ENCODE measurements at places on chromosomes 7 and 10. TPM values are rescaled to one million over a fixed set of nuclear protein-coding genes. Genes with fewer than 3 reads are reported as not detected.

- DNase-seq = no peak
Observed at GRCh38 chr10:114694752-114695151, 36.7 kb upstream of the ABLIM1 start.

Gene RET
- under 0.01 TPM for total RNA-seq

DNA sequence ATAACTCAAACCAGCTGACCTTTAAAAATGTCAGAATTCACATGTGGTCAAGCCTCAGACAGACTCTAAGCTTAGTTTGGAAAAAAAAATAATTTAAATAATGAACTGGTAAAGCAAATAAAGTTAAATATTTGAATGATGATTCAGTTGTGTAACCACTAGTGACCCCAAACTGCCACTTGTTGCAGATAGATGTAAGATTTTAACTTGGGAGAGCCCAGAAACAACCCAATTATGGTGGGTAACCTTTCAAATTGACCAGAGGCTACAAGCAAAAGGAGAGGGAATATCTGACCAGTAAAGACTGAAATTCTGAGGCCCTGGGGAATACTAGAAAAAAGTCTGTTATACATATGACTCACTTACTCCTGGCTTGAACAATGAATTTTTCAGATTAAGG, 268.1 kb downstream of the HPSE2 start:
- no peak for DNase-seq

Gene ATG9B
- not detected for total RNA-seq

GRCh38 chr7:75983471-75984129, 10.8 kb downstream of the TMEM120A start:
- no peak for DNase-seq

Gene OR2A12
- total RNA-seq = not detected

Gene DNAJC12
- total RNA-seq = 3.9 TPM

Gene HABP2
- total RNA-seq = not detected

DNA sequence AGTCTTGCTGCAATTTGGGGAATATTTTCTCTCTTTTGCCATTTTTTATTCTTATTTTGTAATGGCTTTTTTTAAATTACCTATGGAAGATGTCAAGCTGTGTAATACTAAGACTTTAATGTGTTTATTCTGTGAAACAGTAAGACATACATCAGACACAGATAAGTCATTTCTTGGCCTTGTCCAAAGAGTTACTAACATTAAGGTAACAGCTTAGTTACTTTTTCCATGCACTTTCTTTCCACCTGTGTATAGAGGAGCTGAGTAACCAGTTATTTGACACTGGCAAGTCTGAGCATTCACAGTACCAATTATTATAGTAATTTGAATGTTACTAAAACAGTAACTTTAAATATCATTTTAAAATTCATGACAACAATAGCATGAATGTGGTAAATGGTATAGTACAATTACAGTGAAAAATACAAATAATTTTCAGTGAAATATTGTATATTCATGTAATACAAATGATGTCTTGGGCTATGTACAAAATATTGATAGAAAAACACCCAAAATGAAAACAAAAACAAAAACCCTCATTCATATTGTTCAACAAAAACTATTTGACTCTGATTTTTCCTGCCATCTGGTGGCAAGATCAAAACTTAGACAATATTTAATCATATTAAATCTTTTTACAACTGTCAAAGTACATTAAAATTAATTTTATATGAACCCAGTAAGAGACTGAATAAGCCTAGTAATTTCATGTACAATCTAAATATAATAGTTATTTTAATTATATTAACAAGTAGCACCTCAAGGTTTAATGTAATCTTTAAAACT, 259.8 kb upstream of the SEMA3A start:
- DNase-seq = peak; percentile 2

DNA sequence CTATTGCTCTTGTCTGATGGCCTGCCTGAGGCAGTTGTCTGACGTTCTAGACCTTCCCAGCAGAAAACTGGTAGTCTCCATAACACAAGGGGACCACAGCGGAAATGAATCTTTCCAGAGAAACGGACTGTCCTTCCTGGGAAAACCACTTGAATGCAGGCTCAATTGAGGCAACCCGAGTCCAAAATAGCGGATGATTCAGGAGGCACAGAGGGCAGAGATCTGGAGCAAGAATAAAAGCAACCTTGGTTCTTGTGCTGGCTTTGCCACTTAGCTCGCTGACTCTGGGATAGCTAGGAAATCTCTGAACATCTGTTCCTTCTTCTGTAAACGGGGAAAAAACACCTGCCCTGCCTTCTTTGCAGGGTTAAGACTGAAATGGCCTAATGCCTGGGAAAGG, 178.8 kb downstream of the NEURL1 start:
- DNase-seq = no peak

- peak; percentile 6 for DNase-seq
Observed at GRCh38 chr10:51224671-51225161, 150.4 kb downstream of the PRKG1 start.

DNA sequence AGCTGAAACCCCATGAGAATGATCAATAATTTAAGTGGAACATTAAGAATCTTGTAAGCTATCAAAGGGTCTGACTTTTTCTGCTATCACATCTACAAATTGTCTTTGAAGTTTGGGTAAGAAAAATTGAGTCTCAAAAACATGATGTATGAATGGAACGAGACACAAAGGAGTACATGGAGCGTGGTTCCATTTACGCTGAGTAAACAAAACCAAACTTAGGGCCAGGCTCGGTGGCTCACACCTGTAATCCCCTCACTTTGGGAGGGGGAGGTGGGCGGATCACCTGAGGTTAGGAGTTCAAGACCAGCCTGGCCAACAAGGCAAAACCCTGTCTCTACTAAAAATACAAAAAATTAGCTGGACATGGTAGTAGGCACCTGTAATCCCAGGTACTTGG, 24.3 kb downstream of the SMC3 start:
- DNase-seq = no peak

Gene GPRIN2
- total RNA-seq = not detected

GRCh38 chr10:92430103-92430502, 139.1 kb downstream of the MARCHF5 start:
- DNase-seq = no peak

GRCh38 chr7:99244939-99245338, 27.7 kb upstream of the MYH16 start:
- DNase-seq = peak; percentile 83

Gene NUTM2B
- 0.24 TPM for total RNA-seq

GRCh38 chr10:25017661-25018060, 1.2 kb downstream of the THNSL1 start:
- DNase-seq = no peak

- no peak for DNase-seq
Observed at GRCh38 chr7:158973440-158973839, 117.1 kb downstream of the DYNC2I1 start.

- peak; percentile 33 for DNase-seq
Observed at GRCh38 chr7:48424731-48425130, 253.5 kb downstream of the ABCA13 start.

DNA sequence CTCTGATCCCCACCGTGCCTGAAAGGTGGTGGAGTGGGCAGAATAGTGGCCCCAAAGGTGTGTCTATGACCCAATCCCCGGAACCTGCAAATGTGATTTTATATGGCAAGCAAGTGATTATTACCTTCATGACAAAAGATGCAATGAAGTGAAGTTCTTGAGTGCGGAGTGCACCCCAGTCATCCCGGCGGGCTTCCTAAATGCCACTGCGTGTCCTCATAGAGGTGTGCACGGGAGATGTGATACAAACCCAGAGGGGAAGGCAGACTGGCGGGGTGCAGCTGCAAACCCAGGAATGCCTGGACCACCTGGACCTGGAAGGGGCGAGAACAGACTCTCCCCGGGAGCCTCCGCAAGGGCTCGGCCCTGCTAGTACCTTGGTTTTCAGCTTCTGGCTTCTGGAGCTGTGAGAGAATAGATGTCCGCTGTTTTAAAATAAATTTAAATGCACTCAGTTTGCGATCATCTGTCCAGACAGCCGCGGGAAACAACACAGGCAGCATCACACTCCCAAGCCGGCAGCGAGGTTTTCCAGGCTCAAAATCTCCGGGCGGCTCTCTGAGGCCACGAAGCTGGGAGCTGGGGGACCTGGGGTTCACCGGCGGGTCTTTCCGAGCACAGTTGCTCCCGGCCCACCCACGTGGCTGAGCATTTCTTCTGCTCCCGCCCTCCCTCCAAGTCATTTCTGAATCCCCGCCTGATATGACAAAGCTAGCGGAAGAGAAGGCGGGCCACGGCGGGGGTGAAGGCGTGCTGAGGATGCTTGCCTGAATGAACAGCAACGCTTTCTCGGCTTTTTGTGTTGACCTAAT, 50.4 kb upstream of the EBF3 start:
- DNase-seq = no peak

GRCh38 chr7:139646566-139646965, 123.1 kb downstream of the CLEC2L start:
- DNase-seq = no peak

Gene PRF1
- not detected for total RNA-seq

GRCh38 chr10:80184291-80184690, 21.0 kb downstream of the ANXA11 start:
- DNase-seq = no peak

Gene OR2A42
- not detected for total RNA-seq

DNA sequence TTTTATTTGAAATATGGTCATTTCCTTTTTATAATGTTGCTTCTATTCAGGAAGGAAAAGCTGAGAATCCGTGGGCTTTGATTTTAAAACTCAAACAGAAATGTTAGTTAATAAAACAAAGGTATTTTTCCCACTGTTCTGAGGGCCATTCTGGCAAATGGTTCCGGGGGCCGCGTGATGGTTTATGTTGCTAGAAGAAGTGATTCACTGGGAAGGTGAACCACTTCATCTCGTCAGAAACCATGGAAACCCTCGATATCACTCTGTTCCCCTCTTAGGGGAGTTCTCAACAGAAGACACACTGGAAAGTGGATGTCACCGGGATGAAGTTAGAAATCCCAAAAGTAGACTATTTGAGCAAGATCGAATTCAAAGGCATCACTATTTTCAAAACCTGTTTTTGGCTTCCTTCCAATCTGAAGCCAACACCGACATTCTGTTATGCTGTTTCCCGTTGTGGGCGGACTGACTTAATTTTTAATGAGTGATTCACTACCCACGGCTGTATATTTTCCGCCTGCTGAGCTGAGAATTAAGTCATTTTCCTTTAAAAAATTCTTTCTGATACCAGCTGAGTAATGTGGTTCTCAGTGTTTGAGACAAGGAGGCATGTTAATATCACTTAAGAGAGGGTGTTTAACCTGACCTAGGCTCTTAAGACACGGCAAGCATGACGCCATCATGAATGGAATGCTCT, 84.1 kb downstream of the PTPRE start:
- peak; percentile 88 for DNase-seq

- DNase-seq = peak; percentile 60
Observed at GRCh38 chr10:78212060-78212785, 178.6 kb downstream of the RPS24 start.

GRCh38 chr10:49353026-49353894, 42.6 kb downstream of the DRGX start:
- DNase-seq = no peak

Gene C10orf105
- 0.10 TPM for total RNA-seq

GRCh38 chr10:3774814-3775695, 10.0 kb downstream of the KLF6 start:
- DNase-seq = peak; percentile 95

DNA sequence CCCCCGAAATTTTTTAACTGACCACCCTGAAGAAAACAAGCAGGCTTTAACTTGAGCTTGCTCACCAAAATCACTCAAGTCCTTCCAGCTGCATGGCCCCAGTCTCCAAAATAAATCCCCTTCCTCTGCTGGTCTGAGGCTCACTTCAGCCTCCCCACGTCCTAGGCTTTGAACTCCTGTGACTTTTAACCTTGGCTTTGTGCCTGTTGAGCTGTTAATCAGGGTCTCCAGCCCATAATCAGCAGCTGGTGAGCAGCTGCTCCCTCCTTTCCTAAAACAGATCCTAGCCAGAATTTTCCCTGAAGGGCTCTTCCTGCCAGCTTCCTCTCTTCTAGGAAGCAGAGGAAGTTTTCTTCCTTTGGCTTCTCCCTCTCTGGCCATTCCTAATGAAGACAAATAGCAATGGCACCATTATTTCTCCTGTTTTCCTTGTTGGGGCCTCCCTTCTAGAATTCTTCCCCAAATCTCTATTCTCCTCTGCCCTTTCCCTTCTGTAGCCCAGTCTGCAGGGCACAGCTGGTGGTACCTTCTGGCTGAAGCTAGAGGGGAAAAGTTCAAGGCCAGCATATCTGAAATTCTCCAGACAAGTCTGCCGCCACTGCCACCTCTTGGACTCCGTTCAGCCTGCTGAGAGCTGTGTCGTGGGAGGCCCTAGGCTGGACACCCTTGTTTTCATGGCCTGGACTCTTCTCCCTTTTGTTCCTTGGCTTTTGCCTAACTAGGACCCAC, 152.1 kb downstream of the NOC3L start:
- no peak for DNase-seq

GRCh38 chr7:65971021-65971420, 11.0 kb downstream of the GUSB start:
- no peak for DNase-seq

DNA sequence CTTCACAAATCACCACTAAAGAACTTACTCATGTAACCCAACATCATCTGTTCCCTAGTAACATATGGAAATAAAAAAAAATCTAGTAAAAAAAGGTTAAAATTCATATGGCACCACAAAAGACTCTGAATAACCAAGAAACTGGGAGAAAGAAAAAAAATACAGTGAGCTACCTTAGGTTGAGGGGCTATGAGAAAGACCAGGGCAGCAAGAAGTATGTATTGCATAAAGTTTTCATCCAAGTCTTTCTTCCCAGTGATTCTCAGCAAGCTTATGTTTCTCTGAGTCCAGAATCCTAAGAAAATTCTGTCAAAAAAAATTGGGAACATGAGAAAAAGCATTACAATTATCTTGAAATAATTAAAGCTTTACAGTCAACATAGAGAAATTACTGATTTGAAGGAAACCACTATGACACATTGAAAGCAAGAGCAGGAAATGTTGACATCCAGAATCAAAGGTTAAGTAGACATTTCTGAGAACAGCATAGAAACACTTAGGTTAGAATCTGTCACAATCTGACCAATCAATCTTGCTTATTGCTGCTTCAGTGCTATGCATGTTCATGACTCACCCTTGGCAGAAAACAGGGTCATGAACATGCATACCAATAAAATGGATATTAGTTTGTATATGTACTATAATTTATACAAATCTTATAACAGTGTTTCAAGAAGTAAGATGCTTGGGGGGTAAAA, 494.0 kb upstream of the POT1 start:
- no peak for DNase-seq

Gene IRF5
- not detected for total RNA-seq

DNA sequence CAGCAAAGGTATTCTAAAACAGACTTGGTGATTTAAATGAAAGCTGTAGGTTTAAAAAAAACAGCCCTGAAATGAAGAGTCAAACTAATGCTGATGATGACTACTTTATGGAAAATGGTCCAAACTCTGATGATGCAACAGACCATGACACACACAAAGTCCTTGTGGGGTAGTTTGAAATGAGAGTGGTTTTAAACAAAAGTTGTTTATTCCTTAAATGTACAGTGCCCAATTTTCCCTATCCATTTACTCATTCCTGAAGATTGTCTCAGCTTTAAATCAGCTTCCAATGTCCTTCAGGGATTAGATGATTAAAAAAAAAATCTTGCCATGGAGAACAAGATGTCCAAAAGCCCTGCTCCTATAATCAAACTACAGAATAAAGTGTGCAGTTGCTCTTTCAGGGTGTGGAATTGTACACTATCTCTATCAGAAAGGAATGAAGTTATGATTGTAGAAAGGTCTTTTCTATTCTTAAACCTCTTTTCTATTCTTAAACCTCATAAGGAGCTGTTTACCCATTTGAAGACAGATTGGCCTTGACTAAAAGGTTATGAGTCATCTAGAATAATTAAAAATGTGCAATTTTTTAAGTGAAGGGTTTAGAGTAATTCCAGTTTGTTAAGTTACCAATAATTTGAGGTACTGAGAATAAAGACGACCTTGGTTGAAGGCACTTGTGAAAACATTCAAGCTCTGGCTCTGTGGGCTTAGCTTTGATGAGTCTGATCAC, 70.2 kb upstream of the ITGA8 start:
- peak; percentile 59 for DNase-seq

Gene MYL7
- total RNA-seq = not detected
